ENCODE measurements at places on chromosomes 11 and 22.
A peak's percentile ranks its signal among the peaks of the same experiment; 100 is the strongest.

- no peak for DNase-seq
Observed at GRCh38 chr11:529728-530411, 5.5 kb downstream of the HRAS start.

- no peak for DNase-seq
Observed at GRCh38 chr11:78166855-78167469, 21.5 kb downstream of the KCTD21 start.

DNA sequence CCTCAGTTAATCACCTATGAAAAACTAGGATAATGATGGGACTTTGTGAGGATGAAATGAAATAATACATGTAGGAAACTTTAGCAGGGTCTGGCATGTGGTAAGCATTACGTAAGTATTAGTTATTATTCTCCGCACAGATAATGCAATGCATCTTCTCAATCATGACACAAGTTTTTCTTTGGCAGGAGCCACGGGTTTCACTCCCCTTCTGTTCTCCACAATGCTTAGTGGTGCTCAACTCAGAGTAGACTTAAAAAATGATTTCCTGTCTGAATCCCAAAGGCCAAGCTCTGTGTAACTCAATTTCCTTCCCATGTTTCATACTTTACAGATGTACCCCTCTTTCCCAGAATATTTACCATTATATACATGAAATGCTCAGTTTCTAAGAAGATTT is 82.9 kb downstream of the CCDC34 start:
- DNase-seq, result no peak

DNA sequence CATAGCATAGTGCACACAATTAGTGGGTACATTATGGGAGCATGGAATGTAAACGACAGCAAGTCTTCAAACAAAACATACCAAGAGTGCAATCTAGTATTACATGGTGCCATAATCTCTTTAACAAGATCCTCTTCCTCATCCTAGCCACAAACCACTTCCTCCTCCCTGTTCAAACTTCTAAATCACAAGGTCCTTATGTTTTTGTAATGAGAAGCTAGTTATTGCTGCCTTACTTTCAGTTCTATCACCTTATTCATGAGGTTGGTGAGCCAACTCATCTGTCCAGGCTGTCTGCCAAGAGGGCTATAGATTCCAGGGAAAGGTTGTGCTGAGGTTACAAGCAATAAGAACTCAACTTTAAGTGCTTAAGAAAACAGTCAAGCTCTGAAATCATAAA is 195.4 kb upstream of the ARHGAP20 start:
- DNase-seq, result no peak

DNA sequence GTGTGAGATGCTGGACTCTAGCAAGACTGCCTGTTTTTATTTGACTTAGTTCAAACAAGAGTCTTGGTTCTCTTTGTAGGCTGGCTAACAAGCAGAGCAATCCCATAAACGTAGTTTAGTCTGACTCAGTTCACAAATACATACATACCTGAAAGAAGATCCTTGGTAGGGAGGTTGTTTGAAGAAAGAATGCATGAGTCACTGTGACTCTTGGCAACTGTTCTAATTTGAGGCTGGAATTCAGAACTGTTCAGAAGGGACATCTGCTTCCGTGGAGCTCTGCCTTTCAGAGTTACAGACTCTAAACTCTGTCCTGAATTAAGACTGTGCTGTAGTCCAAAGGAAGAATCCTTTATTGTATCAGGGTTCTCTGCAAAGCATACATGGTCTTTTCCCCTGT is 32.2 kb downstream of the C2CD3 start:
- DNase-seq, result peak; percentile 6

DNA sequence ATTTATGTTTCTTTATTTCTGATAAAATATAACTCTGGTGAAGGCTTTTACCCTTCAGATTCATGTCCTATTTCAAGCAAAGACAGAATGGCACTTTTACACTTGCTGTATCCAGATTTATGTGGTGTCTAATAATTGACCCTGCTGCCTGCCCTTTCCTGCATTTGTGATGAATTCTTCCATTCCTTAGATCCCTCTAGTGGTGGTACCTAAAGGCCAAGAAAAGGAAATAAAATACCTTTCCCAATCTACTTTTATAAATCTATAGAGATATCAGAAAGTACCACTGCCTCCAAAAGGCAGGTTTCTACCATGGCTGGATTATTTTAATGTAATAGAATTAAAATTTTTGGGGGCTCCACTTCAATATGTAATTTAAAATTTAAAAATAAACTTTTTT is 34.2 kb downstream of the CCDC81 start:
- DNase-seq, result no peak

DNA sequence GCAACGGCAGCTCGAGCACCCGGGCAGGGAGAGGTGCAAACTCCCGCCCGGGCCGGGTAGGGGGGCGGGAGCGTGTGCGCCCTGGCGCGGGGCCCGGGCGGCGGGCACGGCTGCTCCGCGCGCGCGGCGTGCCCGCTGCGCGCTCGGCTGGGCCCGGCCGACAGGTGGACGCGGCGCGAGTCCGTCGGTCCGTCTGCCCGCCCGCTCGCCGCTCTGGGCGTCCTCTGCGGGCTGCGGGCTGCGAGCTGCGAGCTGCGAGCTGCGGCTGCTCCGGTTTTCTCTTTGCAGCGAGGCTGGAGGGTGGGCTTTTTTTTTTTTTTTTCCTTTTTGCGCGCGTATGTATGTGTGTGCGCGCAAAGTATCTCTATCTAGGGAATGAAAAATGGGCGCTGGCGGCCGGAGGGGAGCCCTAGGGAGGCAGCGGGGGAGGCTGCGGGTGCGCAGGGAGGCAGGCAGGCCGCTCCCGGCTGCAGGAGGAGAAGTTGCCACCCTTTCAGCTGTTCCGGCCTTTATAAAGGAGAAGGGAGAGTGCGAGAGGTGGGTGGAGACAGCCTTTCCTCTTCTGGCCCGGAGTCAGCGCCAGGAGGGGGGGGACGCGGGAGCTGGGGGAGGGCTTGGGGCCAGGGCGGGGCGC is at the start of gene PDGFB:
PDGFB (minus strand) TSS at position 487 of the 634 bp plus-strand sequence. CDS start 1,019 bp downstream, outside the sequence.
- DNase-seq, result no peak

DNA sequence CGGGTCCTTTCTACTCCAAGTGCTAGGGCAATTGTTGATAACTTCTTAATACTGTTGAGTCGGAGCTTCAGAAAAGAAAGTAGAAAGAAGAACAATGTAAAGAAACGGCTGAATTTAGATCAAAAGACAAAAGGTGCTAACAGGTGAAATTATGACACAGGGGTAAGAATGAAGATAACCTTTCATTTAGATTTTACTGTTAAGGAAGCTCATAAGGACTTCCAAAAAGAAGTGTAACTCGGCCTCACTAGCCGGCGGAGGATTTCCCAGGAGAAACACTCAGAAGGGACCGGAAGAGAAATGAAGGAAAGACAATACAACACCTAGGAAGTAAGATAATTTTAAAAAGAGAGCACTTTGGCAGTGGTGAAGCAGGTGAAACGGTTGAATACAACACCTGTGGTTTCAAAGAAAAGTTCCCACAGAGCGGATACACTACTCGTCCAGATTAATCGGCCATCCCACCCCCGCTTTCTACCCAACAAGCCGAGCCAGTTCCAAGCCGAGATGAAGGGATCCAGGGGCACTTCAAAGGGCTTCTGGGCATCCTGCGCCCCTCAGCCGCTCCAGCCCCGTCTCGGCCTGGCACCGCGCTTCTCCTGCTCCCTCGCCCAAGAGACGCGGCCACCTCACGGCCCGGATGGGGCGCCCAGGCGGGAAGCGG is 737 bp downstream of the PPP2R1B start:
- DNase-seq, result no peak

DNA sequence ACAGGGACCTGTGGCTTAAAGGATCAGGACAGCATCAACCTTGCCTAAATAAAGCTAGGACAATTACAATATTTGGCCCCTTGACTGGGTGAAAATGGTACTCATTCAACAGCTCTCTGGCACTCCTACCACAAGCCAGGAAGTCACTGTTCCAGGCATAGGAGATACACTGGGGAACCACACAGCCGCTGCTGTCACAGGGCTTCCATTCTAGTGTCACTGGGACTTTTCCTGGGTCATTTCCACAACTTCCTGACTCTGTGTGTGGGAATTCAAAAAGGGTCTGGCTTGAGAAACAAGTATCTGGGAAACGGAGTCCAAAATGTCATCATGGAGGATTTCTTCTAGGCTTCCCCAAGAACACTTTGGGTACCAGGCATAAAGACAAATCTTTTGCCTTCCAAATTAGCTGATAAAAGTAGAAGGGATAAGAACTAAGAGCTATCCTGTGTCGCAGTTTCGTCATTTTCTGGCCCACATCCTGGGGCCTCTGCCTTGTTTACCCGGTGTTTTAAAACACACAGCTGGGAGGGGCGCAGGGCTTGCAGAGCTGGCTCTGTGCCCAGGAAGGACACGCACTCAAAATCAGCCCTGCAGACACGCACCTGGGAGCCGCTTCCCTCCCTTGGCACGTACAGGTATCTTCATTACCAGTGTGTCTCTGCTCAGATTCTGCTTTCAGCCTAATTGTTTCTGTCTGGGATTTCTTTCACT is 38.0 kb downstream of the TMEM45B start:
- DNase-seq, result no peak

GRCh38 chr11:67022961-67023956 is at the start of gene SYT12:
Gene SYT12 (plus strand): TSS chr11:67023134. CDS start chr11:67030145, 7,011 bp downstream.
- peak; percentile 18 for DNase-seq

- no peak for DNase-seq
Observed at GRCh38 chr11:116312570-116313391, 460.0 kb downstream of the BUD13 start.

DNA sequence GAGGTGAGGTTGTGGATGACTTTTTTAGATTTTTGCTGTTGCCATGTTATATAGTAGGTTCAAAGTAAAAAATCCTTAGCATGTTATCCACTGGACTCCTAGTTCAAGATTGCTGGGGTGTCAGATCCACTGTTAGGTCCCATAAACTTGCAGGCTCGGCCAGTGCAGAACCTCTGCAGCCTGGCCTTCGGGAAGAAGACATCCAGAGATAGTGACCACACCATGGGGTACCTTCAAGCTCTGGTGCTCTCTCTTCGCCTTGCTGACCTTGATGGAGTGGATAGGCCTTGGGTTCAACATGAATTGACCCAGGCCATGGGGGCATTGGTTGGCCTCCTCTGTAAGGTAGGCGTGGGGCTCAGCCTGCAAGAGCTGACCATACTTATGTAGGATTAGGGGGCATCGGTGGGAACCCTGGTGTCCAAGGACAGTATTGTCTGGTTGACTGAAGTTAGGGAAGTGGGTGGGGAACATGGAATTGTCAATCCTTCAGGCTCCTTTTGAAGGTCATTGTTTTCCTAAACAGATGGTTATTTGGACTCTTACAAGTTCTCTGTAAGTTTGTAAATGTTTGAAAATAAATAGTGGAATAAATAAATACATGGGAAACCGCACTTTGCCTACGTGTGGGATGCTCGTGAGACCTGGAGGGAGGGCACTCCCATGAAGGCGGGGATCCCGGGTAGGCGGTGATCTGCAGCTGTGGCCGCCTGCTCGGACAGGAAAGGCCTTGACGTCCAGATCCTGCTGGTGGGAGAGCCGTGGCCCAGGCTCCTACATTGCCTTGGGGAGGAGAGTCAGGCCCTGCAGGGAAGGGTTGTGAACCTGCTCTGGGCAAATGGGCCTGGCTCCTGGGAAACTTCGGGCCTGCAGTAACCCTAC is 37.1 kb downstream of the BCR start:
- DNase-seq, result no peak

- no peak for DNase-seq
Observed at GRCh38 chr11:3010004-3010403, 17.9 kb upstream of the NAP1L4 start.

DNA sequence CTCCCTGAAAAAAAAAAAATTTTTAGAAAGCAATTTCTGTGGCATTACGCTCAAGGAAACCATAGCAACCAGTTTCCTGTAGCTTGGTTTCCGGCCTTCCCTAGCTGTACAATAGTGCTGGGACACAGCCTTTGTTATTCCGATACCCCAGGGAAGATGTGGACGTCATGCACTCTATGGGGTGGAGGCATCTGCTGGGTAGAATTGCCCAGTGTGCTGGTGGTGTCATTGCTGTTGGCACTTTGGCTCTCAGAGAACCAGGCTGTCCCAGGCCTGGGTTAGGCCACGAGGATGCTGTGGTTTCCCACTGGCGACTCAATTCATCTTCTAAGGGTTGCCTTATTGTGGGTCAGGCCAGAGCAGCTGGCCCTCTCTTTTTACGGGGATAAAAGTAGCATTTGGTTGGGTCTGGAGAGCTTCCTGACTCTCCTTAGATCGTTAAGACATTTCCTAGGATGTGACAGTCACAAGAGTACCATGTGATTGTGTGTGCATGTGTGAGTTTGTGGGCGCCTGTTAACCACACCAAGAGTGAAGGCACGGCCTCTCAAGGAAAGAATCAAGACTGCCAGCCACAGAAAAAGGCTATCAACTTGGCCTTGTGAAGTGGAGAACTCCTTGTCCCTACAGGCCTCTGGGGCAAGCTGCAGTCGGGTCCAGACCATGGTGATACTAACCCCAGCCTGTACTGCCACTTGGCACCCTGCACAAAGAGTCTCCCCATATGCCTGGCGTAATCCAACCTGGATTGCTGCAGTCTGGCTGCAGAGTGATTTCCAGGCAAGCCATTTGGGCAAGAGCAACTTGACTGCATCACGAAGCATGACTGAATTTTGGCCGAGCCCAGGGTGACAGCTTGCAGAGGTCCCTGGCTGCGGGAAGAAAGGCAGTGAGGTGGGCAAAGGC is 35.9 kb upstream of the NAV2 start:
- DNase-seq, result no peak

- DNase-seq, result no peak
Observed at GRCh38 chr11:612201-612960, 3.4 kb downstream of the IRF7 start.

All from neuronal stem cell (in vitro differentiated cells).